Left cardiac atrium (tissue), 4 donors: ENCODE measurements at places on chromosomes 12 and 14. TPM values are rescaled to one million over a fixed set of nuclear protein-coding genes. Genes with fewer than 3 reads are reported as not detected.

Gene ADSS1
- total RNA-seq: 102 TPM

DNA sequence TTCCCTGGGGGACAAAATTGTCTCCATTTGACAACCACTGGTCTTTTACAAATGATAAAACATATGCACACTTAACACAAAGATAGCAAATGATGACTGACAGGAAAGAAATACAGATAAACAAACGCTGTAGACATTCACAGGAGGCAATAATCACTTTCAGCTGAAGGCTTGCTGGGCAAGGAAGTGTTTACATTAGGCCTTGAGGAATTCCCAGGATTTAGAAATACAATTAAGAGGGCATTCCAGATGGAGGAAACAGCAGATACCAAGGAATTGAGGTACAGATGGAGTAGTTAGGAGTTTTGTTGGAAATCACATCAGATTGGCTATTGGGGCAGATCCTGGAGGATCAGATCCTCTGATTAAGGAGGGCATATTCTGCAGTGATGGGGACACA, 93.9 kb downstream of the DYRK2 start:
- DNase-seq: no peak

DNA sequence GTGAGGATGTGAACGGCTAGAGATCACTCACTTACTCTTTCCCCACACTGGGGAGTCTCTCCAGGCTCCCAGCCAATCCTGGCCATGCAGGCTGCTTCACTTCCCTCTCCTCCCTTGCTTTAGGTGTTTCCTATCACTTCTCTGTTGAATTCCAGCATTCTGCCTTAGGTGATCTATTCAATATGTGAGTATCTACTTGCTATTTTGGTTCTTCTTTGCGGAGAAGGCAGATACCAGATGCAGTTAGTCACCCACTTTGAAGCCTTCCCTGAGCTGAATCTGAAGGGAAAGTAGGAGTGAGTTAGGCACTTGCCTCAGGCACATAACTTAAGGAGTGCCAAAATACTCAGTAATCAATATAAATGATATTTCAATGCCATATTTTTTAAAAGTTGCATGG, 36.0 kb upstream of the FAR2 start:
- no peak for DNase-seq

- DNase-seq: no peak
Measured at GRCh38 chr12:109737631-109738030, 24.0 kb downstream of the FAM222A start.

DNA sequence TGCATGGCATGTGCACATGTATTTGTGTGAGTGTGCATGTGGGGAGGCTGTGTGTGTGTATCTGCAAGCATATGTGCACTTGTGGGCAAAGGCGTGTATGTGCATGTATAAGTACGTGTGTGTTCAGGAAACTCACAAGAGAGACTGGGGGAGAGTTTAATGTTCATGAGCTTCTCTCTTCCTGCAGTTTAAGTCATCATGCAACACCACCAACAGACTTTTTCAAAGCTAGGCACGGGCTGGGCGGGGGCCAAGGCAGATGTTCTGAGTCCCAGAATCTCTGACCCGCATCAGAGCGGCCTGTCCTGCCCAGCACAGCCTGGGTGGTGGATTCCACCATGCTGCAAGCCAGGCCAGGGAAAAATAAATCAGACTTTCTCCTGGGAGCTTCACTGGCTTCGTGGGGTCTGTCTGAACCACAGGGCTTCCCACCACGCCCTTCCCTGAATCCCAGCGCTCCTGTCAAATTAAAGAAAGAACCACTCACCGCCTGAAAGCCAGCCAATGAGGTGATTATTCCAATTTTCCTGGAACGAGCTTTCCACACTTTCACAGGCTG, 75.7 kb downstream of the PITPNM2 start:
- no peak for DNase-seq

GRCh38 chr14:78627114-78627513, 456.9 kb downstream of the NRXN3 start:
- no peak for DNase-seq
